ENCODE measurements at places on chromosomes 16 and 17.

DNA sequence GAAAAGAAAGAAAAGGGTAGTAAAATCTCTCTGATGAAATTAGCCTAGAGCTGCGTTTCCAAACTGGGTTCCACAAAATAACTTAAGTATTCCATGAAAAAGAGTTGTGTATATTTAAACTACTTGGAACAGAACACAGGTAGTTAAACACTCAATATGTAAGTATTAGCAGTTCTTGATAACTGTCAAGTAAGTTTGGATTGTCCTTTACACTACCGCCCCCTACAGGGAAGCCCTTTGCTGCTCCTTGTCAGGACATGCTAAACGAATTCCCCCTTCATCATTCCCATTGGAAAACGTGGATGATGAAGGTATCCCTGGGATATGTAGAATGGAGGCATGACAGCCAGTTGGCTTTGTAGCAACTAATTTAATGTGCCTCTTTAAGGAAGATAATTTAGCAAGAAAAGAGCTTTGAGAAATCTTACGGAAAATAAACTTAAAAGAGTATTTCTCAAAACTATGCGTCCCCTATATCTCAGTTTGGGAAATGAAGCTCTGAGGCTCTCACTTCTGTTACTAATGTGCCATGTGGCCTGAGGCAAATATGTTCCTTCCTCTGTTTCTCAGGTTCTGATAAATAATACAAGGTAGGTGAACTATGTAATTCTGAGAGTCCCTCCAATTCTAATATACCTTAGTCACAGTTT is 18.8 kb downstream of the NCBP3 start:
- no peak overlapping the region for H3K4me3 ChIP-seq
- peaks cover 9% of the 10 kb centered on the region for H3K4me1 ChIP-seq
- DNase-seq = no peak
- no peak overlapping the region for H3K27ac ChIP-seq
- no peaks in the 10 kb centered on the region for H3K27me3 ChIP-seq

- no peak overlapping the region for H3K27ac ChIP-seq
- no peaks in the 10 kb centered on the region for H3K36me3 ChIP-seq
- H3K4me1 ChIP-seq = no peaks in the 10 kb centered on the region
- no peaks in the 10 kb centered on the region for H3K27me3 ChIP-seq
- H3K4me3 ChIP-seq = no peak overlapping the region
Measured at GRCh38 chr16:8712589-8713361, 38.4 kb downstream of the ABAT start.

DNA sequence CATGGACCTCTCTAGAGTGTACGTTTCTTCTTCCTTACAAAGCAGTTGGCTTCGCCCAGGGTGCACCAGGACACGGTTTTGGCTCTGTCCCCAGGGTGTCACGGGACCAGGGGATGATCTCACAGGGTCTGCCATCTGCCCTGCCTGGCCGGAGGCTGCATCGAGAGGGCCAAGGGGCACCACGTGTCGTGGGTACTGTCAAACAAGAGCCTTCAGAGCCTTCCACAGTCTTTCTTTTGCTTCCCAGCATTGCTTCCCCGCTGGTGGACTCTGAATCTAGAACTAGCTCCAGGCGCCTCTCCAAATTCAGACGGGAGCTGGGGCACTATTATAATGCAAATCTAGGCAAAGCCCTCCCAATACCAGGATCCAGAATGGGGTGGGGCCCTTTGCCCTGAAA is 47.9 kb downstream of the MAPT start:
- no peak overlapping the region for H3K4me3 ChIP-seq
- no peak overlapping the region for H3K27ac ChIP-seq
- H3K27me3 ChIP-seq = no peaks in the 10 kb centered on the region
- no peaks in the 10 kb centered on the region for H3K36me3 ChIP-seq
- H3K4me1 ChIP-seq = peaks cover 2% of the 10 kb centered on the region

DNA sequence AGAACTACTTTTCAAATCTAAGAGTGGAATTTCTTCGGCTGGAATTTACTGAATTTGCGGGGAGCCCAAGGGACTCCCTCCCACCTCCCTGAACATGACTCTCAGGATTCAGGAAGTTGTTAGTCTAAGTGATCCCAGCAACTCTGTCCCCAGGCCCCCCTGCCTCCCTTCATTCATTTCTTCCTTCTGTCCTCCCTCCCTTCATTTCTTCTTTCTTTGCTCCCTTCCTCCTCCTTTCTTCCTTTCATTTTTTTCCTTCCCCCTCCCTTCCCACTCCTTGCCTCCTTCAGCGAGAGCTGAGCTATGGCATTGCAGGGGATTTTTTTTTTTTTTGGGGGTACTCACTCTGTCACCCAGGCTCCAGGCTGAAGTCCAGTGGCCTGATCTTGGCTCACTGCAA is 10.9 kb upstream of the JUP start:
- H3K36me3 ChIP-seq = no peaks in the 10 kb centered on the region
- H3K27me3 ChIP-seq = no peaks in the 10 kb centered on the region
- H3K4me1 ChIP-seq = peaks cover 4% of the 10 kb centered on the region
- no peak overlapping the region for H3K4me3 ChIP-seq

DNA sequence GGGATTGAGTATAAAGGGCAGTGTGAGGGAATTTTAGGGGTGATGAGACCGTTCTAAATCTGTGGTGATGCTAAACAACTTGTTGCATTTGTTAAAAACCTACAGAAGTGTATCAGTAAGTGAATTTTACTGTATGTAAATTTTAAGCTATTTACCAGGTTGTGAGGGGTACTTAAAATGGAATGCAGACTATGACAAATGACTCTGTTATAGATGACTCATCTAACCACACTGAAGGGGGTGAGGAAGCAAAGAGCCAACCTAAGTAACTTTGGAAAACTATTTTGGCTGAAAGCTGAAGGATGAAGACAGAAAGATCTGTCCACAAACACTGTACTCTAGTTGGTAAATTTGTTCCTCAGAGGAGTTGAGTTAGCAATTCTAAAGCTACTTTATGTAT is 5.3 kb upstream of the MKS1 start:
- H3K4me1 ChIP-seq = no peaks in the 10 kb centered on the region
- no peaks in the 10 kb centered on the region for H3K36me3 ChIP-seq
- no peak for DNase-seq
- H3K27me3 ChIP-seq = no peaks in the 10 kb centered on the region
- H3K27ac ChIP-seq = no peak overlapping the region
- no peak overlapping the region for H3K4me3 ChIP-seq

- no peak overlapping the region for H3K27ac ChIP-seq
- no peaks in the 10 kb centered on the region for H3K36me3 ChIP-seq
- no peak for DNase-seq
- no peaks in the 10 kb centered on the region for H3K27me3 ChIP-seq
- no peaks in the 10 kb centered on the region for H3K4me1 ChIP-seq
Measured at GRCh38 chr17:33121756-33122155, 130.1 kb downstream of the SPACA3 start.

- peak overlapping the region; percentile 59 for H3K27ac ChIP-seq
- H3K27me3 ChIP-seq = no peaks in the 10 kb centered on the region
- DNase-seq = peak; percentile 63
- peaks cover 19% of the 10 kb centered on the region for H3K4me1 ChIP-seq
Measured at GRCh38 chr16:85028685-85029407, 1.3 kb downstream of the KIAA0513 start.

GRCh38 chr17:32909787-32910369 is 18.1 kb upstream of the TMEM98 start:
- no peak overlapping the region for H3K4me3 ChIP-seq

GRCh38 chr17:51699303-51699702 is 439.0 kb downstream of the UTP18 start:
- H3K36me3 ChIP-seq = no peaks in the 10 kb centered on the region
- no peaks in the 10 kb centered on the region for H3K4me1 ChIP-seq
- no peak for DNase-seq
- H3K27ac ChIP-seq = no peak overlapping the region

DNA sequence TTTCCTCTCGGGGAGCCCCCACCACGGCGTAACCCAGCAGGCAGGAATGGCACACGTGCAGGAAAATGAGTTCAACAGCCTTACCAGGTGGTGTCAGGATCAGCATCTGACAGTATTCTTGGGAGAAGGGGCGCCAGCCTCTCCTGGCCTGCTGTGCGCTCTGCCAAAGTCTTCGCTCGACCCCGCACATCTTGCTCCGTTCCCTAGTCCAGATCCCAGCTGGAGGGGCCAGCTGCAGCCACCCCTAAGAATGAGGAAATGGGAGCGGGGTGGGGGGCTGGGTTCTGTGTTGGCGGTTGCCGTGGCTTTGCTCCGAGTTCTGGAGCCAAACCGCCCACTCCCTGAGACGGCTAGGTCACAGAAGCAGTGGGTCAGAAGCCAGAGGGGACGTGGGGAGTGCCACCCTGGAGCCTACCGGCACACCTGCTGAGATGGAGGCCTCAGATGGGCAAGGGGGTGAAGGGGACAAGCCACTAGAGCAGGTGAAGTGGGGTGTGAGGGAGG is at the start of gene CHCT1:
Gene CHCT1 (plus strand): TSS at position 328 of the 504 bp plus-strand sequence. CDS start 104 bp downstream, at position 432.
- DNase-seq = no peak
- H3K4me3 ChIP-seq = peak within 1 kb of the TSS; percentile 72
- no peak within 1 kb of the TSS for H3K27ac ChIP-seq
- no peaks in the 10 kb centered on the region for H3K27me3 ChIP-seq
- H3K4me1 ChIP-seq = no peaks in the 10 kb centered on the region

DNA sequence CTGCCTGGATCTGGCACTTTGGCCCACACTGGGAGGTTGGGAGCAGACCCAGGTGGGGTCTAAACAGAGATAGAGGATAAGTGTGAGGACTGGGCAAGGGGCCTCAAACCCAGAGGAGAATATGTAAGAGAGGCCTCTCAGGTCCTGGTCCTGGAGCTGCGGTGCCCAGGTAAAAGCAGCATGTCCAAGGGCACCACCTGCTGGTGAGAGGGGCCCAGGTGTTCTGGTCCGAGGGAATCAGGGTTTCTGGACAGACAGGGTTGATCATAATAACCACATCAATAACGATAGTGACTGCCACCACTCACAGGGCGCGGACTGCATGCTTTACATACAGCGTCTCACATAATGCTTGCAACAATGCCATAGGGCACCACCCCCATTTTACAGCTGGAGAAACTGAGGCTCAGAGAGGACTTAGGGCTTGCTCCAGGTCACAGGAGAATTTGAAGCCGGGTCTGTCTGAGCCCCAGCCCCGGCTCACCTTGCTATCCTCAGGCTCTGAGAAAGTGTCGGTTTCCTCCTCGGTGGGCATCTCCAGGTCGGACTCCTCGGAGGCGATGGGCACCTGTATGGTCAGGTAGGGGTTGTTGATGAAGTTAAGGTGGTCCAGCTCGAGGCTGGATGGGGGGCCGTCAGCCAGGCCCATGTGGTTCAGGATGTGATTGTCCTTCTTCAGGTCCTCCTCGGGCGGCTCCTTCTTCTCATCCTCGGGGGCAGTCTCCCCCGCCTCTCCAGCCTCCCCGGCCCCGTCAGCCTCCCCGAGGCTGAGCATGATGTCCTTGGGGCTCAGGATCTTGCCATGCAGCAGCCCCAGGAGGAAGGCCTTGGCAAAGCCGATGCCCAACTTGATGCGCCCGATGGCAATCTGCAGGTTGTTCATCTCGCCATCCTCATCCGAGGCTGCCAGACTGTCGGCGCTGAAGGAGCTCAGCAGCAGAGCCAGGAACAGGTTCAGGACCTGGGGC is 19.1 kb upstream of the CD79B start:
- no peak for DNase-seq
- H3K4me3 ChIP-seq = no peak overlapping the region
- no peaks in the 10 kb centered on the region for H3K36me3 ChIP-seq
- H3K27me3 ChIP-seq = no peaks in the 10 kb centered on the region

GRCh38 chr16:71406724-71407123 is 35.1 kb downstream of the TLE7 start:
- no peaks in the 10 kb centered on the region for H3K4me1 ChIP-seq
- H3K4me3 ChIP-seq = no peak overlapping the region
- H3K27ac ChIP-seq = no peak overlapping the region
- H3K27me3 ChIP-seq = no peaks in the 10 kb centered on the region
- no peaks in the 10 kb centered on the region for H3K36me3 ChIP-seq
- DNase-seq = no peak

Data from ascending aorta (tissue), 2 donors.